ENCODE measurements at places on chromosomes 11 and 22. TPM values are rescaled to one million over a fixed set of nuclear protein-coding genes. Genes with fewer than 3 reads are reported as not detected.

DNA sequence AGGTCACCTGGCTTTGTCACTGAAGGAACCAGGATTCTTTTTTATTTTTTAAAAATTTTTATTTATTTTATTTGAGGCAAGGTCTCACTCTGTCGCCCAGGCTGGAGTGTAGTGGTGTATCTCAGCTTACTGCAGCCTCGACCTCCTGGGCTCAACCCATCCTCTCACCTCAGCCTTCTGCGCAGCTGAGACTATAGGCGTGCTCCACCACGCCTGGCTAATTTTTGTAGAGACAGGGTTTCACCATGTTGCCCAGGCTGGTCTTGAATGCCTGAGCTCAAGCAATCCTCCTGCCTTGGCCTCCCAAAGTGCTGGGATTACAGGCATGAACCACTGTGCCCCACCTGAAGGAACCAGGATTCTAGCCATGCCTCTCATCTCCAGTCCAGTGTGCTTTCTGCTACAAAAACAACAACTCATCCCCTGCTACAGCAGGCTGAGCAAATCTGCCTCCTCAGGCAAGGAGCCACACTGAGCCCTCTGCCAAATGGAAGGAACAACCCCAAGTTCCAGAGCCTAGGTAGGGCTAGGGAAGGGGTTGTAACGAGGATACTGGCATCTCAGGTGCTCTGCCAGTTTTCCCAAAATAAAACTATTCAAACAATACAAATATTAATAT, 2.6 kb upstream of the PEX26 start:
- no peak for DNase-seq

- DNase-seq, result no peak
These were observed 8.9 kb upstream of the FXYD2 start for GRCh38 chr11:117833401-117833891.

GRCh38 chr11:21426931-21427330, 757.5 kb downstream of the NELL1 start:
- no peak for DNase-seq

DNA sequence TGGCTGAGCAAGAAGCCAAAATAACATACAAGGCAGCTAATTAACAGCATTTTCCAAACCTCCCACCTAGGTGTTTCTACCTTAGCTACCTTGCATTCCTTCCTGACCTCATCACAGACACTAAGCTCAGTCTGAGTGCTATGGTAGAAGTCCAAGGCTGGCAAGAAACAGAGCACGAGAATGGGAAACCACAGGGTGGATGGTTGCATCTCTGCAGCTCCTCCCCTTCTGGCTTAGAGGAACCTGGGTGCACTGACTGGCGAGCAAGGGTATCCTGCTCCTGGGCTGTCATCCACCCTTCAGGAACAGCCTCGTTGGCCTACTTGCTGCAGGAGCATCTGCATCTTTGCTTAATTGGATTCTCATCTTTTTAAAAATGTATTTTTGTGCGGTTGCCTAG, 73.1 kb upstream of the KIRREL3 start:
- no peak for DNase-seq

- DNase-seq, result no peak
These were observed 45.1 kb downstream of the C11orf96 start for GRCh38 chr11:43987384-43988039.

- no peak for DNase-seq
These were observed 190.9 kb upstream of the SORL1-AS1 start for GRCh38 chr11:121643479-121644186.

DNA sequence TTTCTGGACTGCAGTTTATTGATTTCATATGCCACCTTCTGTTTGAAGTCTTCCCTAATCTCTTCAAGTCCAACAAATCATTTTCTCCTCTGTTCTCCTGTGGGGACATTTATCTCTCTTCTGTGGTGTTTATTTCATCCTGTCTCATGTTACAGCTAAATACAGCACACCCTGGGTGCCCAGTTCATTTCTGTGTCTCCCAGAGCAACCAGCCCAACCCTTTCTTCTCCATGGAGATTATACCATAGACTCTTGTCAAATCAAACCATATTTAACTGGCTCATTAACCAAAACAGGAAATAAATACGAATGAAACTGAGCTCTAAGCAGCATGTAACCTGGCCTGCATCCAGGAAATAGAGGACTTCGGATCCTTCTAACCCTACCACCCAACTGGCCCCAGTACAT, at the start of gene MS4A8:
Gene MS4A8, plus strand, starts transcription at position 329 of the 408 bp plus-strand sequence. CDS start 1,249 bp downstream, outside the sequence.
- DNase-seq, result no peak

- DNase-seq, result no peak
These were observed 120.6 kb upstream of the LMO1 start for GRCh38 chr11:8384199-8384821.

GRCh38 chr11:25435197-25435596, 896.7 kb upstream of the ANO3 start:
- no peak for DNase-seq

DNA sequence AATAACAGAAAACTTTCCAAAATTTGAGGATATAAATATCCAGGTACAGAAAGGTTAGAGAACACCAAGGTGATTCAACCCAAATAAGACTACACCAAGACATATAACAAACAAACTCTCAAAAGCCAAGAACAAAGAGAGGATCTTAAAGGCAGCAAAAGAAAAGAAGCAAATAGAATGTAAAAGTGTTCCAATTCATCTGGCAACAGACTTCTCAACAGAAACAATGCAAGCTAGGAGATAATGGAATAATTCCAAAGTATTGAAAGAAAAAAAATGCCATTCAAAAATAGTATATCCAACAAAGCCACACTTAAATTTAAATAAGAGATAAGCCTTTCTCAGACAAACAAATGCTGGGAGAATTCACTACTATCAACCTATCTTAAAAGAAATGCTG, 153.0 kb upstream of the FAT3 start:
- DNase-seq, result no peak

The TUB gene
- total RNA-seq, result 0.32 TPM

The OVOL1 gene
- not detected for total RNA-seq

The SLCO2B1 gene
- total RNA-seq, result not detected

The TPP1 gene
- total RNA-seq, result 62.1 TPM

The GAB4 gene
- total RNA-seq, result not detected

The SAA2 gene
- total RNA-seq, result 0.38 TPM

The YPEL4 gene
- total RNA-seq, result 1.1 TPM

The NCF4 gene
- 8.5 TPM for total RNA-seq

All from activated T-cell treated with anti-CD3 and anti-CD28 coated beads, Interleukin-2, amount 50 U/mL, for 72 hours (primary cell).